ENCODE measurements at places on chromosomes 3 and 15.

GRCh38 chr15:43943511-43943910, 116.7 kb downstream of the WDR76 start:
- no peak for DNase-seq

GRCh38 chr15:95327661-95328060, 1002.8 kb upstream of the NR2F2 start:
- no peak for DNase-seq

DNA sequence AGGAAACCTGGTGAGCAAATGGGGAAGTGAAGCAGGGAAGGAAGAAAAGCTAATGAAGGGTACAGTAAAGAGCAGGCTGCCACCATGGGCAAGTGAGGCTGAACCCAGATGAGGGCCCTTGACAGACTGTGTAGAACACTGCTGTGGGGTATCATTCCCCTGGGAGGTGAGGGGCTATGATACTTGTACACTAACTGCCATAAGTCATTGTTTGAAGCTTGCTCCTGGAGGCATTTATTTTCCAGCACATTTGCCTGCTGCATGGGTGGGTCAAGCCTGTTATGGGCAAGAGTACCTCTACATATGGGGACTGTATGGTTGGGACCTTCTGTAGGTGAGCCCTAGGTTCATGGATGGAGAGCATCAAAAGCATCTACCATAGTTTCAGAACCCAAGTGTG, 57.4 kb downstream of the POMGNT2 start:
- no peak for DNase-seq

GRCh38 chr3:189041482-189042090, 130.2 kb upstream of the TPRG1 start:
- no peak for DNase-seq

DNA sequence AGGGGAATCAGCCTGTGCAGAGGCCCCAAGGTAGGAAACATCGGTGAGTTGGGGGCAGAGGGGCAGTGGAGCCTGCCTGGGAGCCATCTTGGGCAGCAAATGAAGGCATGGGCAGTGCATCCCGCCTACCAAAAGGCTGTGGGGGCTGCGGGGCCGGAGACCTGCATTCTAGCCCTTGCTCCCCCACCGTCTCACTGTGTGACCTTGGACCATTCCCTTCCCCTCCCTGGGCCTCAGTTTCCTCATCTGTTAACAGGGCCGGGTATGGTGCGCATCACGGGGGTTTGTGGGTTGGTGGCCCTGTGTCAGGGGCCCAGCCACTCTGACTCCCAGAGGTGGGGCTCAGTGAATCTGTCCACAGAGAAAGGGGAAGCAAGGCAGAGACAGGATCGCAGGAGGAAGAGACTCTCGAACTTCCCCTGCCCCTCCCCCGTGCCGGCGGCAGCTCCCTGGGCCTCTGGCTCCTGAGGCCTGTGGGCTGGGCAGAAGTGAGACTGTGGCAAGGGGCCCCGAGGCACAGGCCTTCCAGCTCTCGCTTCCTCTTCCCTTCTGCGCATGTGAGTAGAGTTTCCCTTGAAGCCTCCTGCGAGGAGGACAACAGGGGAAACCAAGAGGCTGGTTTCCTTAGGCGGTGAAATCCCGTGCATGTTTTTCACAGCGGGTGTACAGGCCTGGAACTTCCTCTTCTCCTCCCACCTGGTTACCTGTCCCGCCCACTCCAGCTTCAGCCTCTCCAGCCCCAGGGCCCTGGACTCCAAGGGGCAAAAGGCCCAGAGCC, 42.9 kb downstream of the IDH2 start:
- DNase-seq: no peak

DNA sequence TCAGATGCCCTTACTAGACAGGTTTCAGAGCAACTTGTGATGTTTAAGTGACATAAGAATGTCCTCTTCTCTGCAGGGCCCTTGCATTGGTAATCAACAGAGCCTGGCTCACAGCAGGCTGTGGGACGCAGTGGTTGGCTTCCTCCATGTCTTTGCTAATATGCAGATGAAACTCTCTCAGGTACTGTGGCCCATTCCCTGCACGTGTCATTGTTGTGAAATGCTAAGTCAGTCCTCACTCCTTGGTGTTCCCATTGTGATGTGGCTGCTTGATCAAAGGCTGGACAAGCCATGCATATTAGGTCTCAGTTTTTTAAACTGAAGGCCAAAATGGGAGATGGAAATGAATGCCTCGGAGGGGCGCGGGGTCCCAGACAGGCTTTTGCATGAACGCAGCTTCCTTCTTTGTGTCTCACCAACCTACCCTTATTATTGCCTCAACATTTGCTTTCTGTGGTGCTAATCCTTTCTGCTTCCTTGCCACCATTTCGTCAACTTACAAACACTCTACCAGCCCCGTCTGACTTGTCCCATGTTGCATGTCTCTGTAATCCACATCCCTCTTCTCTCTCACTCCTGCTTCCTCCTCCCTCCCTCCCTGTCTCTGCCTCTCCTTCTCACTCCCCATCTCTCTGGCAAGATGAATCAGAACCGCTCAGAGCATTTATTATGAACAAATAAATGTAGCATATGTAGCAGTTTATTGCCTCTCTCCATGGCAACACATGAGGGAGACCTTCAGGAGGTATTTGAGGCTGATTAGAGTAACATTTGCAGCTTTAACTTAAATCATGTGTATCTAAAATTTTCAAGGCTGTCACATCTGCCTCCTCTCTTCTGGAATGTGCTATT, 133.2 kb upstream of the CHRM5 start:
- DNase-seq: no peak
